ENCODE measurements at places on chromosomes 2 and 18.

- peak; percentile 17 for DNase-seq
These were observed 159.6 kb upstream of the SETBP1 start for GRCh38 chr18:44520981-44521667.

- DNase-seq: no peak
These were observed 41.6 kb downstream of the FER1L5 start for GRCh38 chr2:96683972-96684820.

DNA sequence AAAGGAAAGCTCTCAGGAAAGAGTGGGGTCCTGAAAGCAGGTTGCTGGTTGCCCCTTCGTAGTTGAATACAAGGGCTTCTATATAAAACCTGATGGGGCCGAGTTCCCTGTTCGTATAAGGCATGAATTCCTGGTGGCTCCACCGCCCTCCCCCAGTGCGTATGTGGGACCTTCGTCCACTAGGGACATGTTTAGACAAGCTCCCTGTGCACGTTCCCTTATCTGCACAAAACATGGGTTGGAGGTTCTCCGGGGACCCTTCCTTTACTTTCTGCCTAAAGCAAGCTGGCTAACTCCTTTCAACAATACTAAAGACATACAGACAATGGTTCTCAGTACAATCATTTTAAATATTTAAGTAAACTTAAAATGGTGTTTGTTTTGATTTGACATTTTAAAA is 8.0 kb downstream of the CLUL1 start:
- no peak for DNase-seq

DNA sequence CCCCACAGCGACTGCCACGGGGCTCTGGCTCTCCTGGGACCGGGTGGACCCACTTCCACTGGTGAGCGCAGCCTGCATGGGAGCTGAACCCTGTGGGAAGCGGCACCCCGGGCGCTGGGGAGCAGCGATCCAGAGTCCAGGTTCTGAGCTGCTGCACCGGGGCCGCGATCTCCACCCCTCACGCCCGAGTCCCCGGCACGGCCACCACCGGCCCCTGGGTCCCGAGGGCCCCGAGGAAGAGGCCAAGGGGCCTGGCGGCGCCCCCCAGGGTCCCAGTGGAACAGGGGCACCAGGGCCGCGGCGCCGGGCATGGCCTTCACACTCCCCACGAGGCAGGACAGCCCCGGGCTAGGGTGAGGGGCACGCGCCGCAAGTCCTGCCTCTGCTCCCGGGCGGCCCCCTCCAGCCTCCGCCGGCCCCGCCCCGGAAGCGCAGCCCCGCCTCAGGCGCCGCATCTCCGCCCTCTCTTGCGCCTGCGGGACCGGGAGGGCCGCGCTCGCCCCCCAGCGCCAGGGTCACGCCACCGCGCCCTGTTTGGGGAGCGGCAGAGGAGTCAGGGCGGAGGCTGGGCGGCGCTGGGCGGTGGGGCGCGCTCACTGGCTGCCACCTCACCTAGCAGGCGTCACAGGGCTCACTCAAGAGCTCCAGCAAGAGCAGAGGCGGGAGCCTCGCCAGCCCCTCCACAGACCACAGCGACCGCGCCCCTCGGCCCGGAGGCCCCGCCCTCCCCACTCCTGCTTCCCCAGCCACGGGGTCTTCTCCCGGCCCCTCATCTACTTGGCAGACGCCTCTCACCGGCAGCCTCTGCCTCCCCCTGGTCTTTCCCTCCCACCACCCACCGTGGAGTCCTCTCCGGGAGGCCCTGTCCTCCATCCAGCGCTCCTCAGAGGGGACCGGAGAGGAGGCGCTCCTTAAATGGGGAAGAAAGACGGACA is 26.8 kb downstream of the THAP4 start:
- DNase-seq: peak; percentile 80

DNA sequence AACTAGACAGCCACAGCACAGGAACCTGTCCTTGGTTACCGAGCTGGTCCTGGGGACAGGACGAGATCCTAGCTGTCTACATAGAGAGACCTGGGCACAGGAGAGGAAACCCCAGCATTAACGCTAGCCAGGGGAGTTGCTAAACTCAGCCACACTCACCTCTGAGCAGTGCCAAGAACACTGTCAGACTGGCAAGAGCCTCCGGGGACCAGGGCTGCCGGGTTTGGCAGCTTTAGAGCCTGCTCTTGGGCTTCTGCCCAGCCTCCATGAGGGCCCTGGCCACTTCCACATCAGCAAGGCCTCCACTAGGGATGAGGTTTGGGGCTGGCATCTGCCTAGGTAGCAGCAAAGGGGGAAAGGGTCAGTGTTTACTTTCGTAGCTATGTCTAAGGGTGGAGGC is 6.7 kb downstream of the TMBIM1 start:
- DNase-seq: peak; percentile 76

DNA sequence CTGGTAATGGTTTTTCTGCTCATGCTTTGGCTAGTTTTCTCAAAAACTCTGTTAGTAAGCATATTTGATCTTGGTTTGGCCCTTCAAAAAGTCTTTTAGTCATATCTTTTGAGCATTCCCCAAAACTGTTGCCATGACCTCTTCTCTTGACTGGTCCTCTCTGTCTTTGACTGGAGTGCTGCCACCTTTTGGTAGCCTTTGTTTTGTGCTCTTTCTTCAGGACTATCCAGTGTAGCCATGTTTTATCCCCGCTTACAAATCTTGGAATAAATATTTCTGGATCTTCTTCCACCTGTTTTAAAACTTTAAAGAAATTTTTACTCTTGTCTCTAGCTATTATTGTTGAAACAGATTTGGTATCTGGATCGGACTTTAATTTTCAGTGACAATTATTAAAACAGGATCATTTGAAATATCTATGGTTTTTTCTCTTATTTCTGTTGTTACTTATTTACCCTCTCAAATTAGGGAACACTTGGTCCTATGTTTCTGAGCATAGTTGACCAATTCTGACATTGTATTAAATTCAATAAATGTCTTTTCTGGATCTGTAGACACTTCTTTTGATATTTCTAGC is 965 bp upstream of the ELOA2 start:
- DNase-seq: peak; percentile 59

- peak; percentile 44 for DNase-seq
These were observed at the start of gene ADAM23 for GRCh38 chr2:206442833-206443734. TSS of gene ADAM23 (plus strand) at chr2:206443532. CDS start at chr2:206443867, 335 bp downstream.

- DNase-seq: no peak
These were observed 123.3 kb downstream of the PRKCE start for GRCh38 chr2:45774688-45775244.

- peak; percentile 89 for DNase-seq
These were observed 25.6 kb upstream of the PMAIP1 start for GRCh38 chr18:59874166-59874565.

- peak; percentile 67 for DNase-seq
These were observed 122.5 kb downstream of the FHOD3 start for GRCh38 chr18:36419900-36420531.

DNA sequence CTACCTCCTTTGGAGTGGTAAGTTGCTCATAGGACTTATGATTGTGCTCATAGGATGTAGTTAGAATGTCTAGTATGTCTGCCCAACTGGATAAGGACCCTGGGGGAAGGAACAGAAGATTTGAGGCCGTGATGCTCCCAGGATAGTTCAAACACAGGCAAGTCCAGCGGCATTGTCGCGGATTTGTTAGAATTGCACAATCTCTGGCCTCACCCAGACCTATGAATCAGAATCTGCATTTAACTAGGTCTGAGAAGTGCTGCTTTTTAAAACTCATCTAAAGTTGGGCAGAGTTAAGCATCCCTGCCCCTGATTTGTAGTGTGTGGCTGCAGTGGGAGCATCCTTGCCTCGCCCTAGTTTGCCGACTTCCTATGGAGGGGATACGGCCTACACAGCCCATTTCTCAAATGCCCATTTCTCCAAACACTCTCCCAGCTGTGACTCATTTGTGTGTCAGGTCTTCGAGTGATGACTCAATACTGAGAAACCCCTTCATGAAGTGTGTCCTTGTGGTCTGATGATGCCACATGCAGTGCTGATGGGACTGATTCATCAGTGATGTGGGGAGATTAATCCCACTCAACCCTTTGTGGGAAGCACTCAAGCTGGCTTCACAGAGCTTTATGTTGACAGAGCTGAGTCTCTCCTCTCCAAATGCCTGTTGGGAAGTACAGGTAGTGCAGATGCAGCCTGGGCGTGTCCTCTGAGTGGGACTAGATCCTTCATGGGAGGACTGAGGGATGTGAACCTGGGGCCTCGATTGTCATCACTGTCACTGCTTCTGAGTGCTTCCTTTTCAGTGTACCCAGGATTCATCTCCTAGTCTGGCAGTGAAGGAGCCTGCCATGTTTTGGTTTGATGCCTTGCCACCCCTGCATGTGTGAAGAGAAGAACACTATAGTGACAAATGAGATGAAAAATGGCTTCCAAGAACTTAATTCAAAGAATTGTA is 18.7 kb downstream of the SMIM21 start:
- DNase-seq: peak; percentile 100

DNA sequence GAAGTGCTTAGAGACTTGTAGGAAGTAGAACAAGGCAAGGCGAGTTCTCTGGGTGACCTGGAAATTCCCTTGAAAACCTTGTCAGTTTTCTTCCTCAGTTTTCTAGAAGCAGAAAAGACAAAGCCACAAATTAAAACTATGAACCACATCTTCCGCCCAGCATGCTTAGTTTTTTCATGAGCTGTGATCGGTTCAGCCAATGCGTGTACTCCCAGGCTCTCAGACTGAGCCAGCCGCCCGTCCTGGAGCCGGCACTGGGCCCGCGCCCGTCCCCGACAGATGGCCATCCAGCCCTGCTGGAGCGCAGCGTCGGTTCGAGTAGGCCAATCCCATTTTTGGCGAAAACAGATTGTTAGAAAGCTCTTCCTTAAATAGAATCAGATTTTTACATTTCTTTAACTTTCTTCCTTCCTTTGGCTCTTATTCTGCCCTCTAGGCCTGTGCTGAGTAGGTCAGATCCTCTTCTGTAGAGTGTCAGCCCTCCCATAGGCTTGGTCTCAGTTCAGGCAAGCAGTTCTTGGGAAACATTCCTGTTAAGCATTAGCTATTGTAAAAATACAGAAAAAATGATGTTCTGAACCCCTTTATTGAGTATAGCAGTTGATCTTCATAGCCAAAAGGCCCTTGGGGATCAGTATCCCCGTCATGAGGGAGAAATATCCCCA is 112.5 kb downstream of the NCK2 start:
- DNase-seq: no peak

GRCh38 chr2:228352048-228352447 is 170.6 kb upstream of the SPHKAP start:
- DNase-seq: no peak

DNA sequence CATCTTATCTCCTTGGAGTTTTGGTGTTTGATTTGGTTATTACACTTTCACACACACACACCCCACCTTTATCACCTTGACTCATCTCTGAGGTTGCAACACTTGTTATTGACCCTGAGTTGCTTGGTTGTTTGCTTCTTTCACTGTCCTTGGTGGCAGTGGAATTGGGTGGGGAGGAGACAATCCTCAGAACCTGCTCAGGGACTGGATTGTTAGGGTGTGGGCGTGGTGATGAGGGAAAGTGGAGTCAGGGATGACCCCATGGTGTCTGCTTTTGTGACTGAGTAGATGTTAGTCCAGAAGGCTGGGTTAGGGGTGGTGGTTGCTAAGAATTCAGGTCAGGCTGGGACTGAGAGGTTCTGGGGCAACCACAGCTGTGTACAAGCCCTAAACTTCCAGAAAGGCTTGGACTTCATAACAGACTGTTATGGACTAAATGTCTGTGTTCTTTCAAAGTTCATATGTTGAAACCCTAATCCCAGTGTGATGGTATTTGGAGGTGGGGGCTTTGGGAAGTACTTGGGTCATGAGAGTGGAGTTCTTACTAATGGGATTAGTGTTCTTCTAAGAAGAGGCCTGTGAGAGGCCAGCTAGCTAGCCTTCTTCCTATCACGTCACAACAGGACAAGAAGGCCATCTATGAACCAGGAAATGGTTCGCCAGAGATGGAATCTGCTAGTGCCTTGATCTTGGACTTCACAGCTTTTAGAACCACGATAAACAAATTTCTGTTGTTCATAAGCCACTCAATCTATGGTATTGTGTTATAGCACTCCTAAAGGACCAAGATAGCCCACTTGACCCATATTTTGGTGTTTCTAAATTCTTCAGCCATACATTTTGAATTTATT is 3.4 kb upstream of the DIS3L2 start:
- no peak for DNase-seq

GRCh38 chr2:217647925-217648324 is 354.9 kb downstream of the TNS1 start:
- no peak for DNase-seq
